ENCODE measurements at places on chromosomes 3 and 15.

GRCh38 chr3:150917951-150918350 is 12.7 kb upstream of the MINDY4B start:
- DNase-seq = no peak

GRCh38 chr3:54987719-54988118 is 59.9 kb upstream of the LRTM1 start:
- DNase-seq = no peak

GRCh38 chr3:131723343-131723742 is 220.6 kb upstream of the MRPL3 start:
- DNase-seq = no peak

DNA sequence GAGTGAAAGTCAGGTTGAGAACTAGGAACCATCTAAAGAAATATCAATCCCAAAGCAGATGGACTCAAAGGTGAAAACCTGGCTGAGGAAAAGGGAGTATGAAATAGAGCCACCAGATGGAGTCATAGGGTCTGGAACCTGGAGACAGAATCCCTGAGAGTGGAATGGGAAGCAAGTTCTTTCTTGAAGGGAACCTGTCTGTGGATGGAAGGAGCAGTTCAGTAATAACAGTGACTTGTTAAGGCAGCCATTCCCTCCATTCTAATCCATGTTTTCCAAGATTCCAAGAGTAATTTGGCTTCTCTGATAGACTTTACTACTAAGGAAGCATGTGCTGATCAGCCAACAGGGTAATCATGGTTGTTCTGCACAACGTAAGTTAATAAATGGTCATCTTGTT is 22.5 kb upstream of the AQP9 start:
- no peak for DNase-seq

DNA sequence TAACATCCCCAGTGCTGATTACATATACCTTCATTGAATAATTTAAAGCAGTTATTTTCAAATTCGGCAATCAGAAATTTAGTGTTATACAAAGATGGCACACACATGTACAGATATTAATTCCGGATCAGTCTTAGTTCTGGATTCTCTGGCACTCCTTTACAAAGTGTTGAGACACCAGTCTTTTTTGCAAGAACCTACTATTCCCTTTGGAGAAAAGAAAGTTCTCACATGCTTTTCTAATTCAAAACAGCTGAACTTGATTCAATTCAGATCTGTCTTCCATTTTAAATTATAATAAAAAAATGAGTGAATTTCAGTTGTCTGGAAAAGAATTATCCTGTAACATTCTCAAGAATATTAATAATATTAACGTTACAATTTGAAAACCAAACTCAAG is 20.4 kb downstream of the CCDC191 start:
- no peak for DNase-seq

GRCh38 chr15:33091983-33092693 is 102.4 kb downstream of the FMN1 start:
- no peak for DNase-seq

GRCh38 chr15:78249131-78249530 is 14.8 kb upstream of the ACSBG1 start:
- DNase-seq = no peak

GRCh38 chr3:23723930-23724329 is 81.8 kb upstream of the UBE2E1 start:
- DNase-seq = no peak

- DNase-seq = no peak
These were observed 409.4 kb upstream of the PPP2R3A start for GRCh38 chr3:135556174-135556573.

DNA sequence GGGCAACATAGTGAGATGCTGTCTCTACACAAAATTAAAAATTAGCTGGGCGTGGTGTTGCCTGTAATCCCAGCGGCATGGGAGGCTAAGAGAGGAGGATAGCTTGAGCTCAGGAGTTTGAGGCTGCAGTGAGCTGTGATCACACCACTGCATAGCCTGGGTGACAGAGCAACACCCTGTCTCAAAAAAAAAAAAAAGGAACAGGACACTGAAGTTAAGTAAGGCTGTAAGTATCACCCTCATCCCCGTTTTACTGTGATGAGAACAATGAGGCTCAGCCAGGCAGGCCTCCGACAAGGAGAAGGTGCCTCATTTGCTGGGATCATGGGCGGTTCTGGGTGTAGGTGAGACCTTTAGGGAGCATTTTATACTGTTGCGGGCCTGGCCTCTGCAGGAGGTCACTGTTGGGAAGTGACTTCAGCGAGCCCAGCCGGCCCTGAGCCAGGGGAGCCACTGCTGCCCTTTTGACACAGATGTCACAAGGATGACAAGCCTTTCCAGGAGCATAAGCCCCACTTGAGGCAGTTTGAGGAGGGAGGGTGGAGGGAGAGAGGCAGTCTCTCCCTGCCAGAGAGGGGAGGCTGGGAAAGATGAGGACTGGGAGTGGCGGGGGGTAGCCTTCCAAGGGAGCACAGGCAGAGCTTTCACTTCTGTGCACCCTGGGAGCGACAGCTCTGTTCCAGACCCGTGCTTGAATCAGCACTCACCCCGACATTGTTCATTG is 30.8 kb downstream of the IRAK2 start:
- DNase-seq = no peak

GRCh38 chr15:81229586-81229985 is 32.9 kb downstream of the IL16 start:
- DNase-seq = no peak

GRCh38 chr15:57751177-57751800 is 44.8 kb downstream of the POLR2M start:
- DNase-seq = no peak
